ENCODE measurements at places on chromosomes 4 and X.
A peak's percentile ranks its signal among the peaks of the same experiment; 100 is the strongest.

DNA sequence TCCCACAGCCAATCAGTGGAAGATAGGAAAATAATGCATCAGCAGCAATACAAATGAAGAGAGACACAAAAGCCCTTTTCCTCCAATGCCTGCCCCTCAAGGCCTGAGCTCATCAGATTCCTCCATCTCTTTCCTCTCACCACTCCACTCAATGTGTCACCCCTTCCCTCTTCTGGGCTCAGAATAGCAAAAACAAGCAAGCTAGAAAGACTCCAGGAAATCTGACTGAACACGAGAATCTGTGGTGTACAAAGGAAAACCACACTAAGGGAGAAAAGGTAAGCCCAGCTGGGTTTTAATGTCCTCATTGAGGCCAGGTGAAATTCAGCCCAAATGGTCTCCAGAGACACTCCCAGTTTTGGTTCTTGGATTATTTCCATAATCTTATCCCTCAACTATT, 46.3 kb downstream of the ARHGEF9 start:
- no peak for DNase-seq

DNA sequence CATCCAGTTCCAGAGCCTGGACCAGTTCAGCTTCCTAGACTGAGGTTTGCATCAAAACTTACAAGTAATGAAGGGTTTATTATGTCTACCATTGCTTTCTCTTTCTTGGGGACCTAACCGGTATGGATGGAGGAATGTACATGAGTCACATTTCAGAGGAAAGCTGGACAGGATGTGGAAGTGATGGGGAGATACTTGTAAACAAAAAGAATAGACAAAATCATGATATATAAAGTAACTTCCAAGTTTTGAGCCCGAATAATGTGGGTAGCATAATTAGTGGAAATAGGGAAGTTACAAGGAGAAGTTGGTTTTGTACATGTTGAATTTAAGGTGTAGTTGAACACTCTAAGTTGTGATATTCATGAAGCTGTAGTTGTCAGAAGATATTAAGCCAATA, 15.0 kb downstream of the FNIP2 start:
- DNase-seq = no peak

GRCh38 chr4:85829276-85830051, 354.5 kb downstream of the ARHGAP24 start:
- DNase-seq = no peak

- DNase-seq = no peak
Measured at GRCh38 chrX:77675986-77676385, 110.0 kb downstream of the ATRX start.

GRCh38 chrX:30577362-30577991, at the start of gene TASL:
Gene TASL (minus strand): TSS chrX:30577766. CDS start chrX:30560355, 17,411 bp downstream.
- DNase-seq = peak; percentile 3
